ENCODE measurements at places on chromosomes 7 and 10.

DNA sequence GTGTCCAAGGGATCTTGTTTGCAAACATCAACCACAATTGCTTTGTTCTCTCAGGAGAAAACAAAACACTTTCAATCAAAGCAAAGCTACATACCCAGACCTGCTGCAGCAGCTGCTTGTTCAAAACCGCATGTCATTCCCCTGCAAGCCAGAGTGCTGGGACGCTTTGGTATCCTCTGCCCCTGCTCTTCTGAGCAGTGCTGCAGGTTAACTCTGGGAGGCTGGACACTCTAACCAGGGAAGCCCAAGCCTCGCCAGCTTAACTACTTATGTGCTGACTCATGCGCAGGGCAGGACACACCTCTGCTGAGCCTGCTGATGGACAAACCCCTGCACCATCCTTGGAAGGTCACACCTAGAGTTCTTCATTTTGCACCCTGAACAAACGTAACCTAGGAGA lies 28.2 kb upstream of the ASAH2 start:
- DNase-seq, result no peak

- DNase-seq, result no peak
Measured at GRCh38 chr10:124376411-124376810, 42.3 kb downstream of the OAT start.

- DNase-seq, result no peak
Measured at GRCh38 chr7:98571986-98572385, 45.1 kb upstream of the NPTX2 start.

DNA sequence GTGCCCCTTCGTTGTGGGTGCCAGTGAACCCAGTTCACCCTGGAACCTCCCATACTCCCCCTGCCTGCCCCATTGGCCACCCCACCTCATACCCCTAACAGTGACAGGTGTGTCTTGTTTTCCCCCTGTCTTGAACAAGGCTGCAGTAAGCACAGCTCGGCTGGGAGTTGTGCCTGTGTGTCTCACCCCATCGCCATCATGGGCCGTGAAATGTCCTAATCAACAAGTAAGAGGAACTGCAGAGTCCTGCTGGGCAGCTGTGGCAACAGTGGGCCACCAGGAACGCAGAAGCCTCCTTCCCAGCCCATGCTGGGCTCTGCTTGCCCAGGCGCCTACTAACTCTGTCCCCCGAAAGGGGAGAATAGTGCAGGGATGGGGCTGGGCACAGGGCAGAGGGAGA lies 91.6 kb downstream of the C10orf105 start:
- DNase-seq, result no peak

DNA sequence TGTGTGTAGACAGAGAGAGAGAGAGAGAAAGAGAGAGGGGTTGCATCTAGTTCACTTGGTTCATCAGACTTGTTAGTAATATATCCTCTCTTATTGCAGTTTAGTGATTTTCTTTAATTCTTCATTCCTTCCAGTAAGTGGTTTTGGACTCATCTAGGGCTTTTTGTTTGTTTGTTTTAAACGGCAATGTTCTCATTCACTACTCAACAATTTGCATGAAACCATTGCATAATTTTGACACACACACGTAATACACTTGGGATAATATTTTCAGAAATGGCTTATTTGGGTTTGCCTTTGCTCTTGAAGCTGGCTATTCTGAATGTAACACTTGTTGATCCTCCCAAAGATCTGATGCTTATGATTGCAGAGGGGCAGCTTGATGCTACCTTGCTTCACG lies 16.4 kb upstream of the ZNF32 start:
- DNase-seq, result no peak

GRCh38 chr10:56142092-56142728 lies 218.8 kb downstream of the ZWINT start:
- DNase-seq, result no peak

- DNase-seq, result no peak
Measured at GRCh38 chr10:48493083-48493871, 111.6 kb downstream of the ARHGAP22 start.

GRCh38 chr10:119103903-119104653 lies at the start of gene DENND10:
TSS of gene DENND10 (plus strand) at chr10:119104113. CDS start at chr10:119104143, 30 bp downstream.
- peak; percentile 62 for DNase-seq

GRCh38 chr7:33707427-33707826 lies 197.9 kb upstream of the BMPER start:
- no peak for DNase-seq

GRCh38 chr10:106956216-106956915 lies 208.1 kb downstream of the SORCS1 start:
- no peak for DNase-seq

GRCh38 chr7:157708919-157709295 lies 372.1 kb downstream of the DNAJB6 start:
- DNase-seq, result no peak

GRCh38 chr7:141073641-141074161 lies at the start of gene TMEM178B:
TSS of gene TMEM178B (plus strand) at chr7:141074064.
- no peak for DNase-seq

GRCh38 chr10:35136263-35136815 lies 9.7 kb downstream of the CREM start:
- no peak for DNase-seq

DNA sequence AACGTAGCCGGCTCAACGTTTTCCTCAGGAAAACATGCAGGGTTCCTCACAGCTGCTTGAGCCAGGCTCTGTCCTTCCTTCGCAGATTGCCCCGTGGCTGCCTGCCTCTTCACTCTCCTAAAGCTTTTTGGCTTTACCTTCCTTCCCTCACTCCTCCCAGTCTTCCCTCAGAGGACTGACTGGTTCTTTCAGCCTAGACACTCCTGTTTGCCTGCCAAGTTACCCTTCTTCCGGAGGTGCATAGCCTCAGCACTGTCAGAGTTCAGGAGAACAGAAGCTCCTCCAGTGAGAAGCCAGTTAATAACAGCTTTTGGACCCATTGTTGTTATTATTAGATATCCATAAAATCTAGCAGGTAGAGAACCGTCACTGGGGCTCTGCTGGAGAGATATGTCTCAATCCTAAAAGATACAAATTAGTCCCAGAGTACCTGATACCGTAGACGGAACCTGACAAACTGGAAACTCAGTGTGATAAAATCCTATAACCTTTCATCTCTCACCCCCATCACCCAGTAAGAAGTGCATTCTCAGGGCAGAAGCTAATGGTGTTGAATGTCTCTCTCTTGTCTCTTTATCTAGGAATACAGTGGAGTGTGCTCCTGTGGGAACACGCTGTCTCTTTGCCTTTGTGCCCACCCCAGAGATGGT lies 79.6 kb downstream of the SND1 start:
- no peak for DNase-seq

All from stimulated activated CD4-positive, alpha-beta T cell treated with anti-CD3 and anti-CD28 coated beads, TNF-alpha, amount 100 ng/mL, for 1 hour (primary cell).